WTC11 (cell line): ENCODE measurements at places on chromosomes 1 and 21. TPM values are rescaled to one million over a fixed set of nuclear protein-coding genes. Genes with fewer than 3 reads are reported as not detected.

ORC1 gene
- total RNA-seq: 33.6 to 45.2 TPM (median 34.0 TPM) in 3 replicates

S100A8 gene
- 1.4 TPM in 1 of 3 replicates, not detected in the others for total RNA-seq

CFHR5 gene
- not detected in 3 replicates for total RNA-seq

DNA sequence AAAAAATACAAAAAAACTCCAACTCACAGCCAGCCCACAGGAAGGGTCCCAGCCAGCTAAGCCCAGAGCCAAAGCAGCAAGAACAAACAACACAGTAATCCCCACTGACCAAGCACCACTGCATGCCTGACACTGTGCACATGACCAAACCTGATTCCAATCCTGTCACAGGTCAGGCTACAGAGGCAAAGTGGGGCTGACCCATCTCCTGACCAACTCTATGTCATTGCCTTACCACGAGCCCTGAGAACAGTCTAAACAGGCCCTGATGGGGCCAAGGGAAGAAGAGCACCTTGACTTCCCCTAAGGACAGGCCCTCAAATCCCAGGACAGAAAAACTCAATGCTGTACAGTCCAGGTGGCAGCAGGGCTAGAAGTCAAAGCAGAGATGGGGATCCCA is 2.4 kb downstream of the LSS start:
- peaks cover 27% of the 10 kb centered on the region for H3K4me1 ChIP-seq
- H3K27me3 ChIP-seq: peaks cover 17% of the 10 kb centered on the region
- no peak for DNase-seq
- H3K36me3 ChIP-seq: peaks cover 67% of the 10 kb centered on the region
- no peak overlapping the region for H3K27ac ChIP-seq
- no peak overlapping the region; the same call in 1 of the 2 replicates for H3K4me3 ChIP-seq

DNA sequence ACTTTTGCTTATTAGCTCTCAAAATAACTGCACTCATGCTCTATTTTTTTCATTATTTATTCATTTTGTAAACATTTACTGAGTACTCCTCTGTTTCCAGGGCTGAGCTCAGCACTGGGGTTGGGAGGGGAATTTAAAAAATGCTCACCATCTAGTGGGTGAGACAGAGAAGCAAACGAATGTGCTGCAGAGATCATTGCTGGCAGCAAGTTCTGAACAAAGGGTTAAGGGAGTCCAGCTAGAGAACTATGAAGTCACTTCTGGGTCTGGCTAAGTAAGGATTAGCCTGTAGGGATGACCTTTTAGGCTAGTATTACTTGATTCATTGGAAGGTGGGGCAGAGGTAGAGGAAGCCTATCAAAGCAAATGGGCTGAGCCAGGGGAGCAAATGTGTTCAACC is 99.1 kb upstream of the ZNF644 start:
- no peak overlapping the region for H3K4me3 ChIP-seq
- H3K4me1 ChIP-seq: peaks cover 75% of the 10 kb centered on the region
- H3K27ac ChIP-seq: peak overlapping the region; percentile 22
- no peak for DNase-seq
- peaks cover 3% of the 10 kb centered on the region; the same call in 1 of the 2 replicates for H3K36me3 ChIP-seq
- H3K27me3 ChIP-seq: no peaks in the 10 kb centered on the region

GRCh38 chr1:230658691-230659090 is 16.4 kb downstream of the COG2 start:
- peaks cover 14% of the 10 kb centered on the region for H3K4me1 ChIP-seq
- H3K4me3 ChIP-seq: no peak overlapping the region
- H3K27me3 ChIP-seq: no peaks in the 10 kb centered on the region
- no peak overlapping the region for H3K27ac ChIP-seq

INAVA gene
- 41.2 to 47.9 TPM (median 47.6 TPM) in 3 replicates for total RNA-seq

SPATA21 gene
- total RNA-seq: 0.07 to 0.41 TPM in 2 of 3 replicates, not detected in the other

FBXO2 gene
- 58.2 to 68.2 TPM (median 63.7 TPM) in 3 replicates for total RNA-seq

DNA sequence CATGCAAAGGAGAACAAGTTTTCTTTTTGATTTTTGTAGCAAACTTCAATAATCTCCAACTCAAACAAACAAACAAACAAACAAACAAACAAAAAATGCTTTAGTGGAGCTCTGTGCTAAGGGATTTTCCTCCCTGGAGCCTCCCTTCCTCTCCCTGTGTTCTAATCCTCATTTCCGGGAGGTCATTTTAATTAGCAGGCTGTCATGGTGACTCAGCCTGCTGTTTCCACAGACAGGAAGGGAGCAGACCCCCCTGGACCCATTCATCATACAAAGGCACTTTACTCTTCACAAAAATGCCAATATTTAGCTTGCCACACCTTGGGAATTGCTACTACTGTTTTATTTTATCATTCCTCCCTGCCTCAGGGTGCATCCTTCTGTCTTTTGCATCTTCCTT is 61.0 kb upstream of the SPATA6 start:
- no peaks in the 10 kb centered on the region; the same call in 1 of the 2 replicates for H3K27me3 ChIP-seq
- DNase-seq: no peak
- peaks cover 29% of the 10 kb centered on the region for H3K4me1 ChIP-seq
- no peaks in the 10 kb centered on the region for H3K36me3 ChIP-seq
- H3K27ac ChIP-seq: no peak overlapping the region
- no peak overlapping the region for H3K4me3 ChIP-seq

DNA sequence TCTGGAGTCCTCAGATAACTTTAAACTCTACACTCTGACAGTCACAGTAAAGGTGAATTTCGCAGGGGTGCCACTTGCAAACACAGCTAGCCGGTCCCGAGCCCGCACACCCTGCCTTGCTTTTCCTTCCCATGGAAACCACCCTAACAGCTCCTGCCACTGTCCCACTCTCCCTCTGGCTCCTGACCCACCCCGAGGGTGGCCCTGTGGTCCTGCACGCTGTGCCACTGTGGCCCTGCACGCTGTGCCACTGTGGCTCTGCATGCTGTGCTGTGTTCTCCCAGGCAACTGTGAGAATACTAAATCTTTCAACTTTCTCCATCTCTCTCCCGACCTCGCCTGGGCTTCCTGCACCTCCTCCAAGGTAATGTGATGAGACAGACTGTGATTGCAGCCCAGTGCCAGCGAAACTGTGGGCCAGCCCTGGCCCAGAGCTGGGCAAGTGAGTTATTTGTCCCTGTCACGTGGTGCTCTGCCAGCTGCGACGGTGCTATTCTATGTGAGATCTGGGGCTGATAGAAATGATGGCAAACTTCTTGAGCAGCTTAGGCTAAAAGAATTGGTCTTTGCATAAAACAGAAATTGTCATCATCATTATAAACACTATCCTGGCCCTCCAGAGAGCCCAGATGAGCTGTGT is 63.4 kb upstream of the TARBP1 start:
- H3K36me3 ChIP-seq: no peaks in the 10 kb centered on the region
- peaks cover 30% of the 10 kb centered on the region for H3K4me1 ChIP-seq
- no peak overlapping the region for H3K4me3 ChIP-seq
- no peak overlapping the region for H3K27ac ChIP-seq
- DNase-seq: no peak

- peaks cover 70% of the 10 kb centered on the region for H3K27me3 ChIP-seq
- peaks cover 22% of the 10 kb centered on the region for H3K4me1 ChIP-seq
- no peak overlapping the region; the same call in 1 of the 2 replicates for H3K4me3 ChIP-seq
- no peak overlapping the region for H3K27ac ChIP-seq
- no peak for DNase-seq
These were observed 2.1 kb downstream of the PCP4L1 start for GRCh38 chr1:161260376-161261260.

DNA sequence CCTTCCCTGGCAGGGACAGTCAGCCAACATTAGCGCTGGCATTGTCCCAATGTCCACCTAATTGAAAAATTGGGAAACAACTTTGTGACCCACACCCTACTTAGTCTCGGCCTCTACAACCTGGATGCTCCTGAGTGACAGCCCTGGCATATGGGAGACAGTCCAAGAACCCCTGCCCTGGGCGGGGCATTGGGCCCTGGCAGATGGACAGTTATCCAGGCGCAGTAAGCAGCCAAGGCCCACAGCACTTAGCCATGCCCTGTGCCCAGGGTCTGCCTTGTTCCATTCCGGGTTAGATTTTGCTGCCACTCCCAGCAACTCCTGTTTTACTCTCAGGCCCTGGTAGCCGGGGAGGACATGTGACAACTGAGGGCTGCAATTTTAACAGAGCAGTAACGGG is 50.3 kb downstream of the NFASC start:
- H3K27ac ChIP-seq: peak overlapping the region; percentile 82; the same call in 1 of the 2 replicates
- DNase-seq: no peak
- peaks cover 2% of the 10 kb centered on the region; the same call in 1 of the 2 replicates for H3K27me3 ChIP-seq
- no peak overlapping the region for H3K4me3 ChIP-seq
- peaks cover 9% of the 10 kb centered on the region for H3K36me3 ChIP-seq

DNA sequence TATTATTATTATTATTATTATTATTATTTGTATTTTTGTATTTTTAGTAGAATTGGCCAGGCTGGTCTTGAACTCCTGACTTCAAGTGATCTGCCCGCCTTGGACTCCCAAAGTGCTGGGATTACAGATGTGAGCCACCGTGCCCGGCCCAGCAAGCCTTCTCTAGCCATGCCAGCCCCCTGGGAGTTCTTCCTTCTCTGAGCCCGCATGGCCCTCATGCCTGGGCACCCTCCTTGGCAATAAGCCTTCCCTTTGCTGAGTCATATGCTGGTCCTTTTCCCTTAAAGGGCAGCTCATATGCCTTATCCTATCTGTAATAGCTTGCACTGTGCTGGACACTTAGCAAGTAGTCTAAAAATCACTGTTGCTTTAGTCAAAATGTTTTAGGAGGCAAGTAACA is 8.5 kb upstream of the NBL1 start:
- no peak overlapping the region for H3K27ac ChIP-seq
- peaks cover 3% of the 10 kb centered on the region for H3K27me3 ChIP-seq
- H3K4me3 ChIP-seq: no peak overlapping the region
- DNase-seq: no peak

DNA sequence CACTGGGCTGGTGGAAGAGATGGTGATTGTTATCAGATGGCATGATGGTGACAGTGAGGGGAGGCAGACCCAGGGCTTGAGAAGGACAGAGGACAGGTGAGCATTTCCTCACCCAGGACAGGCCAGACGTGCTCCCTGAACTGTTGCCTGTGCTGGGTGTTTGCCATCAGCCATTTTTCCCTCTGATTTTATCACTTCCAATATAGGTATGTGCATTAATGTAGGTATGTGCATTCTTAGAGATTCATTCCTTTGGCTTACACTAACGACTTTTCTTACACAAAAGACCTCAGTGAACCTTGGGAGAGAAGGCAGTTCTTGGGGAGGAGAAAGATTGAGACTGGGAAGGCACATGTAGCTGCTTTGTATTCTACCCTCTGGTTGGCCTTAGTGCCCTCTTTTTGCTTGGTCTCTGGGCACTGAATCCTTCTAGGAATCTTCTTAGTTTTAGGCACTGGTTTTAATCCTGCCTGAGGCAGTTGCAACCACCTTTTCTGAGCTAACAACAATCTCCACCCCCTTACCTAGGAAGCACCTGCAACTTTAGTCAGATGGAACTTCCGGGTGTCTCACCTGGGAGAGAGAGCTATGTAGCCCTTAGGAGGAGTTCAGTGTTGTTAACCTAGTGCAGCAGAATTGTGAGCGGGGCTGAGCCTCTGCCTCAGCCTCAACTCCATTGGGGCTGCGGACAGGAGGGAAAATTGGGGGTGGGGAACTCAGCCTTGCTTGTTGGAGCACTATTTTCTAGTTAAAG is 30.9 kb downstream of the C1orf116 start:
- no peak for DNase-seq
- no peak overlapping the region for H3K27ac ChIP-seq
- peaks cover 2% of the 10 kb centered on the region; the same call in 1 of the 2 replicates for H3K27me3 ChIP-seq
- no peak overlapping the region for H3K4me3 ChIP-seq

ATP6V0B gene
- total RNA-seq: 108 to 115 TPM (median 110 TPM) in 3 replicates

PLCH2 gene
- total RNA-seq: 0.05 to 0.18 TPM (median 0.17 TPM) in 3 replicates

DNA sequence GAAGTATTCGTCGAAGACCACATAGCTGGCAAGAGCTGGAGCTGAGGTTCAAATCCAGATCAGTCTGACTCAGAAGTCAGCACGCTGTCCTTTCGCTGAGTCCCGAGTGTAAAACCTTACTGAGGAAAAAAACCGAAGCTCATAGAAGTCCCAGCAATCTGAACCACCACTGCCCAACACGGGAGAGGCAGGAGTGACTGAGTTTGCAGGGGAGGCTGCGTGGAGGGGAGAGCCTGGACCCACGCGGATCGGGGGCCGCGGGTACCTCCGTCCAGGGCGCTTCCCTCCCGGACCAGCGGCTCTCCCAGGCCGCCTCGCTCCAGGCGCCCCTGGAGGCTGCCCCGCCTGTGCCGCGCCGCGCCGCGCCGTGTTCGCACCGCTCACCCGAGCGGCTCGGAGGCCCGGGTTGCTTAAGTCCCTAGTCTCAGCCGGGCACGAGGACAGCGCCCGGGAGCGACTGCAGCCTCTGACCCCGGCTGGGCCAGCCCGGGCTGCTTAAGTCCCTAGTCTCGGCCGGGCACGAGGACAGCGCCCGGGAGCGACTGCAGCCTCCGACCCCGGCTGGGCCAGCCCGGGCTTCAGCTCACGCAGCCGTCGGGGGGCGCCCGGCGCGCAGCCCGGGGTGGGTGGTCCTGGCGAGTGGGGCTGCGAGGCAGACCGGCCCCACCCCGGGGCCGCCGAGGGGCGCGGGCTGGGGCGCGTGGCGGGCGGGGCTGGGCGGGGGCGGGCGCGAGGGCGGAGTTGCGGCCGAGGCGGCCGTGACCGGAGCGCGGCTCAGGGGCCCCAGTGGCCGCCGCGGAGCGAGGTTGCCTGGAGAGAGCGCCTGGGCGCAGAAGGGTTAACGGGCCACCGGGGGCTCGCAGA is at the start of gene ADAMTSL4:
TSS of gene ADAMTSL4 (plus strand) at position 777 of the 864 bp plus-strand sequence. CDS start 2,881 bp downstream, outside the sequence.
- H3K36me3 ChIP-seq: no peaks in the 10 kb centered on the region
- H3K27ac ChIP-seq: no peak within 1 kb of the TSS
- peak within 1 kb of the TSS; percentile 80 for H3K4me3 ChIP-seq
- H3K4me1 ChIP-seq: peaks cover 25% of the 10 kb centered on the region
- peaks cover 43% of the 10 kb centered on the region for H3K27me3 ChIP-seq

NR1I3 gene
- total RNA-seq: 0.16 TPM in 1 of 3 replicates, not detected in the others

TENT5C gene
- total RNA-seq: 1.1 to 1.4 TPM (median 1.1 TPM) in 3 replicates

- no peak for DNase-seq
- H3K4me1 ChIP-seq: peaks cover 7% of the 10 kb centered on the region
- H3K4me3 ChIP-seq: no peak overlapping the region
- no peaks in the 10 kb centered on the region for H3K36me3 ChIP-seq
These were observed 3.5 kb downstream of the CD244 start for GRCh38 chr1:160859166-160859565.

DNA sequence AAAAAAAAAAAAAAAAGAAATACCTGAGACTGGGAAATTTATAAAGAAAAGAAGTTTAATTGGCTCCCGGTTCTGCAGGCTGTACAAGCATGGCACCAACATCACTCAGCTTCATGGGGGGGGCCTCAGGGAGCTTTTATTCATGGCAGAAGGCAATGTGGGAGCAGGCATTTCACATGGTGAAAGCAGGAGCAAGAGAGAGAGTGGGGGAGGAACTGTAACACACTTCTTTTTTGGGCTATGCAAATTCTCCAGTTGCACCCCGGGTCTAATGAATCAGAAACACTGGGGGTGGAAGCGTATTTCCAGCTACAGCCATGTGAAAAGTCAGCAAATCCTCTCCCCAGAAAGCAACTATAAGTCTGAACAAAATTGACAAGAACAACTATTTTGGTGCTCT is 11.8 kb upstream of the SOD1 start:
- DNase-seq: no peak
- H3K4me3 ChIP-seq: no peak overlapping the region
- H3K36me3 ChIP-seq: no peaks in the 10 kb centered on the region; the same call in 1 of the 2 replicates

GRCh38 chr1:193709607-193710006 is 523.2 kb upstream of the B3GALT2 start:
- H3K36me3 ChIP-seq: no peaks in the 10 kb centered on the region
- no peak overlapping the region for H3K27ac ChIP-seq
- DNase-seq: no peak
- H3K4me1 ChIP-seq: no peaks in the 10 kb centered on the region
- H3K4me3 ChIP-seq: no peak overlapping the region
